ENCODE measurements at places on chromosomes 7 and 10. TPM values are rescaled to one million over a fixed set of nuclear protein-coding genes. Genes with fewer than 3 reads are reported as not detected.

Gene SLC16A12
- 0.20 TPM for total RNA-seq

Gene PKD2L1
- total RNA-seq: 0.26 TPM

Gene LRRC18
- not detected for total RNA-seq

Gene ZNF853
- 0.37 TPM for total RNA-seq

Gene AGR3
- not detected for total RNA-seq

Gene TECPR1
- total RNA-seq: 14.9 TPM

Gene ITGA8
- total RNA-seq: 0.21 TPM

Gene ABCC2
- total RNA-seq: 150 TPM

Gene COX19
- 4.3 TPM for total RNA-seq

Gene GRM3
- not detected for total RNA-seq

Gene GRID2IP
- 0.05 TPM for total RNA-seq

Gene GNAT3
- total RNA-seq: not detected

Gene COL1A2
- total RNA-seq: 17.2 TPM

Gene ZNF282
- total RNA-seq: 10.5 TPM

Gene SH2D4B
- not detected for total RNA-seq

Gene LRMDA
- 13.4 TPM for total RNA-seq

Gene OPALIN
- not detected for total RNA-seq

Gene ENO4
- not detected for total RNA-seq

Gene BTRC
- 7.6 TPM for total RNA-seq

Gene FAM25C
- not detected for total RNA-seq

Gene PNLIPRP3
- not detected for total RNA-seq

Gene VWA2
- 0.09 TPM for total RNA-seq

Gene HABP2
- 322 TPM for total RNA-seq

Gene LIPJ
- total RNA-seq: 0.29 TPM

Gene ZFAND4
- 10.6 TPM for total RNA-seq

Gene LRRD1
- total RNA-seq: not detected

Gene SMC3
- total RNA-seq: 11.8 TPM

Gene MRLN
- total RNA-seq: not detected

Gene TEX47
- not detected for total RNA-seq

Gene GPC2
- total RNA-seq: not detected

Gene ANKRD16
- 4.2 TPM for total RNA-seq

Gene AGAP4
- 13.8 TPM for total RNA-seq

Gene LRRN3
- total RNA-seq: 0.19 TPM

Gene HPSE2
- not detected for total RNA-seq

Gene PRSS37
- not detected for total RNA-seq

Gene APBB1IP
- 50.7 TPM for total RNA-seq

Gene LDB3
- total RNA-seq: 0.07 TPM

All from right lobe of liver (tissue), 6 donors.